Stimulated activated CD4-positive, alpha-beta T cell treated with anti-CD3 and anti-CD28 coated beads, Interleukin-4, amount 100 ng/mL, for 48 hours (primary cell): ENCODE measurements at places on chromosomes 3 and 15.
A peak's percentile ranks its signal among the peaks of the same experiment; 100 is the strongest.

DNA sequence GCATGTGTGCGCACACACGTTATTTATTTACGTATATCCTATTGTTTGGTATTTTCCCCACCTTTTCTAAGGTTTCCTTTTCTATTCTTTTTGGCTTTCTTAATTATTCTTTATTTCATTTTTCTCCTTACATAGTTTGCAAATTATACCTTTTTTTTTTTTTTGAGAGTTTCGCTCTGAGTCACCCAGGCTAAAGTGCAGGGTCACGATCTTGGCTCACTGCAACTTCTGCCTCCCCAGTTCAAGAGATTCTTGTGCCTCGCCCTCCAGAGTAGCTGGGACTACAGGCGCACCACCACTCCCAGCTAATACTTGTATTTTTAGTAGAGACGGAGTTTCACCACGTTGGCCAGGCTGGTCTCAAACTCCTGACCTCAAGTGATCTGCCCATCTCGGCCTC lies 20.0 kb upstream of the CILP start:
- DNase-seq, result no peak

- no peak for DNase-seq
These were observed 1.5 kb upstream of the SLC35G2 start for GRCh38 chr3:136817448-136817847.

- no peak for DNase-seq
These were observed 26.9 kb downstream of the PHC3 start for GRCh38 chr3:170154569-170155143.

DNA sequence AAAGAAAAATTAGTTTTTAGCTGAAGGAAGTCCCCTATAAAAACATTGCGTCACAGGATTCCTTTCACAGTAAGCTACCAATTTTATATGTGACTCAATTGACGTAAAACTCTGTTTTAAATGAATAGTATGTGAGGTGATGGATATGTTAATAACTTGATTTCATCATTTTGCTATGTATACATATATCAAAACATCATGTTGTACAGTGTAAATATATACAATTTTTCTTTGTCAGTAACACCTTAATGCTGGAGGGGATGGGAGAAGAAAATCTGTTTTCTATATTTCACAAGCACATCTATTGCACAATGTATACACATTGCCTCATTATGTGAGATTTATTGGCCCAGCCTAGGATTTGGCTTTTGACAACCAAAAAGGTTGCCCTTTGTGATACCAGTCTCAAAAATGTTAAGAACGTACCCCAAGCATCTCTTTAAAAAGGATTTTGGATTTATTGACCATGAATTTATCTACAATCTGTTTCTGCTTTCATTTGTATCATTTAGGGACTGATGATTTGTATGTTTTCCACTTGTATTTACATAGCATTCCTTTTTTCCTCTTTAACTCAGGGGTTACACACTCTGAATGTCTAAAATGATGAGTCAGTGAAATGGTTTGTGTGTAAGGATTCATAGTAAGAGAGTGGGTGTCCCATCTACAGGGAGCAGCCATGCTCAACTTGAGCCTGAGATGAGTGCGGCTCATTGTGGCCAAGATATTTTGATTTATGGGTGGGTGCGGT lies 62.6 kb downstream of the CRTC3 start:
- no peak for DNase-seq

DNA sequence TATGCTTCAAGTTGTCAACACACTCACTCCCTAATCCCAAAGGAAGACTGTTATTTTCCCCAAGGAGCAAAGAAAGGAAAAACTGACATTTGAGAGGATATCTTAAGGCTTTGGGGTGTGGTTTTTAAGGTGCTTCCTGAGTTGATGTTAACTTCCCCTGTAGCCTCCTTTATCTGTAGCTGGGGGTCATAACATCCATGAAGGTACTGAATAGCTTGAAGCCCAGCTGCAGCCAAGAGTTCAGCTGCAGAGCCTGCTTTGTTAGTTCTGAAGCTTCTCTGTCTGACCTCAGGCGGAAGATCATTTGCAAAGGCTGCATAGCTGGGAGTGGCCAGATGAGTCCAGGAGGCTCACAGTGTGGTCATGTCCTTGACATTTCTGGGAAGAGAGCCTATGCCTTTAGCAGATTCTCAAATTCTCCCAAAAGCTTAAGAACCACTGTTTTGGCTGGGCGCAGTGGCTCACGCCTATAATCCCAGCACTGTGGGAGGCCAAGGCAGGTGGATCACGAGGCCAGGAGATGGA lies 165.4 kb downstream of the SV2B start:
- no peak for DNase-seq

- DNase-seq, result no peak
These were observed 13.1 kb upstream of the PRKCD start for GRCh38 chr3:53147903-53148400.

GRCh38 chr3:87333393-87333892 lies 57.1 kb upstream of the POU1F1 start:
- DNase-seq, result peak; percentile 21

- DNase-seq, result no peak
These were observed 41.4 kb downstream of the ACSBG1 start for GRCh38 chr15:78192826-78193594.

GRCh38 chr15:59543721-59544547 lies 67.6 kb upstream of the GCNT3 start:
- DNase-seq, result no peak

DNA sequence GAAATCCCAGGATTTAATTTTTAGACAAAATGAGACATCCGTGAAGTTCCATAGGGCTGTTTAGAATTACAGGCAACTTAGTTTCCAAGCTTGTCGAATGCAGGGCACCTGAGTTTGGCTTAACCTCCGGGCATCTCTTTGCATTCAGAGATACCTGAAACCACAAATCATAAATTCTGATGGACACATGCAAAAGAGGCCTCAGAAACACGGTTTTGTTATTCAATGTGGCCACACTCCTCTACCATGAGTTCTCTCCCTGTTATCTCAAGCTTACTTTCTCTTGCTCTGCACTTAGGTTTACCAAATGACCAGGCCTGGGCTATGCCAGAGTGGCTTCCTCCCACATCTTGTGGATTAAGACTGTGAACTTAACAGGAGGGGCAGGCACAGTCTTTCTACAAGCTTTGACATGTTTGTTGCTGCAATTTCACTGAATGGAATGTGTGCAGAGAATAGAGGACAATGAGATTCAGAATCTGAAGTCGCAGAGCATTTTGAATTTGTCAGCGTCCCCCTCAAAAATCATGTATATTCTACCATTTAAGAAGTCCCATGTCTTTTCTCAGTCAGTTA lies 137.7 kb downstream of the TPRG1 start:
- no peak for DNase-seq

DNA sequence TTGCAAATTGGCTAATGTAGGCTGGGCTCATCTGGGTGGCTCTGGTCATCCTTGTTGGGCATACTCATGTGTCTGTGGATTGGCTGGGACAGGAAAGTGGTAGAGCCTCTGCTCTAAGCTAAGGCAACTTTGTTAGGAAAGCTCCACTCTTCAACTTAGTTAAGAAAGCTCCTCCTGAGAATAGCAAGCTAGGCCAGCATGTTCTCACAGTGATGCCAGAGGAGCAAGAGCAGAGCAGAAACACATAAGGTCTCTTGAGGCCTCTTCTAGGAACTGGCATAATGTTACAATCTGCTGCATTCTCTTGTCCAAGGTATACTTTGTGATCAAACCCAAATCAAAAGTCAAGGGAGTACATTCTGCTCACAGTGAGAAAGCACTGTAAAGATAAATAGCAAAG lies 158.6 kb upstream of the RORA start:
- DNase-seq, result no peak
